GM23248 (cell line): ENCODE measurements at places on chromosomes 12 and 14. TPM values are rescaled to one million over a fixed set of nuclear protein-coding genes. Genes with fewer than 3 reads are reported as not detected.

PROX2 gene
- polyA plus RNA-seq: 0.05 TPM in 1 of 2 replicates, not detected in the other

DEGS2 gene
- polyA plus RNA-seq: not detected in 2 replicates

DNA sequence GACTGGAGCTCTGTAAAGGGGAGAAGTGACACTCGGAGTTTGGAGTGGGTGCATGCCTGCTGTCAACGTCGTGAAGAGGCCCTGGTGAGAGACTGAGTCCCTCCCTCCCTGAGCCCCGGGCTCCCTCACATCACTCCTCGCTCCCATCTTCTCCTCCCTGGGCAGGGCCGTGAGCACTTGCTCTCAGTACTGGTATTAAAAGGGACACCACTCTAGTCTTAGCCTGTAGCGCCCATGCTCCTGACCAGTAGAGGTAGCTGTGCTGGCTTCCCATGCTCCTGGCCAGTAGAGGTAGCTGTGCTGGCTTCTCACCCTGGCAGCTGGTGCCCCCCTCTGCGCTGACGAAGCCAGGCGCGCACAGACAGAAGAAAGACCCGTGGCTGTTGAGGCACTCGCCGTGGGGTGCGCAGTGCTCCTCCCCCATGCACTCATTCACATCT, 14.7 kb downstream of the ISCA2 start:
- DNase-seq: peak; percentile 39

GRCh38 chr14:76080025-76080424, 71.7 kb upstream of the GPATCH2L start:
- DNase-seq: no peak

RPL10L gene
- not detected in 2 replicates for polyA plus RNA-seq

- DNase-seq: no peak
These were observed 12.2 kb downstream of the PRORP start for GRCh38 chr14:35134329-35135123.

DNA sequence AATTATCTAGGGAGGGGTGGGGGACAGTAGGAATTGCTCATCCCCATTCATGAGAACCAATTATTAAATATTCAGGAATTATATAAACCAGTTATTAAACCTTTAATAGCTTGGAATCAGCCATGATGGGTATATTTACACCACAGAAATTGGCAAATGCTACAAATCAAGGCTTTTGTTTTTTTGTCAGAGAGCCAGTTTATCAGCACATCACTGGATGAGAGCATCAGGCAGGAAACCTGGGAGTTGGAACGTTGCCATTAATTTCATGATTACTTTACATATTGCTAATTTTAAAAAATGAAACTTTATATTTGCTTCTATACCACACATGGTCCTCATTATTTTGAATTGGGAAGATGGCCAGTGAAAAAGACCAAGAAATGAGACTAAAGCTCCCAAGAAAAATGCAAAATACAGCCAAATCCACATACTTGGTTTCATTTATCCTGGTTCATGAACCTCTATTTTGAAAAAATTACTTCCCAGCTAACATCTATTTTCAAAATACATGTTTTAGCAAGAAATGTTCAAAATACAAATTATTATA, 48.4 kb downstream of the ATL1 start:
- DNase-seq: peak; percentile 45

RILPL1 gene
- polyA plus RNA-seq: 2.9 and 3.6 TPM in 2 replicates

- DNase-seq: peak; percentile 35
These were observed 128.6 kb upstream of the PLEKHG7 start for GRCh38 chr12:92574051-92574783.

- peak; percentile 97 for DNase-seq
These were observed 39.2 kb downstream of the NFKBIA start for GRCh38 chr14:35365130-35366055.

LRRC10 gene
- polyA plus RNA-seq: not detected in 2 replicates

GRCh38 chr12:82966001-82966559, 279.4 kb downstream of the TMTC2 start:
- DNase-seq: no peak

DNA sequence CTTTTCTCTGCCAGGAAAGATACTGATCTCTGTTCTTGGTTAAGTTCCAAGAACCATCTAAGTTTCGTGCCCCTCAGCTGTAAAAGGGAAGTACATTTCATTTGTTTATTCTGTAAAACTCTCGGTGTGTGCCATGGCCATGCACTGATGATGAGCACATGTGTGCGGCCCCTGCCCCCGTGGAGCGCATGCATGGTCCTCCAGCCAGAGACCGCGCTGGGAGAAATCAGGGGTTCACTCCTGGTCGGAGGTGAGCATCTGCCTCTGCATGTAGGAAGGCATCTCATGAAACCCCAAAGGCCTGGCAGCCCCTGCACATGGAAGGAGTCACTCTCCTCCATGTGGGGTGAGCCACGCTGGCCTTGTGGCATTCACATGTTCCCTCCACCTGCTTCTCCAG, 102.5 kb upstream of the RTL1 start:
- no peak for DNase-seq

DNA sequence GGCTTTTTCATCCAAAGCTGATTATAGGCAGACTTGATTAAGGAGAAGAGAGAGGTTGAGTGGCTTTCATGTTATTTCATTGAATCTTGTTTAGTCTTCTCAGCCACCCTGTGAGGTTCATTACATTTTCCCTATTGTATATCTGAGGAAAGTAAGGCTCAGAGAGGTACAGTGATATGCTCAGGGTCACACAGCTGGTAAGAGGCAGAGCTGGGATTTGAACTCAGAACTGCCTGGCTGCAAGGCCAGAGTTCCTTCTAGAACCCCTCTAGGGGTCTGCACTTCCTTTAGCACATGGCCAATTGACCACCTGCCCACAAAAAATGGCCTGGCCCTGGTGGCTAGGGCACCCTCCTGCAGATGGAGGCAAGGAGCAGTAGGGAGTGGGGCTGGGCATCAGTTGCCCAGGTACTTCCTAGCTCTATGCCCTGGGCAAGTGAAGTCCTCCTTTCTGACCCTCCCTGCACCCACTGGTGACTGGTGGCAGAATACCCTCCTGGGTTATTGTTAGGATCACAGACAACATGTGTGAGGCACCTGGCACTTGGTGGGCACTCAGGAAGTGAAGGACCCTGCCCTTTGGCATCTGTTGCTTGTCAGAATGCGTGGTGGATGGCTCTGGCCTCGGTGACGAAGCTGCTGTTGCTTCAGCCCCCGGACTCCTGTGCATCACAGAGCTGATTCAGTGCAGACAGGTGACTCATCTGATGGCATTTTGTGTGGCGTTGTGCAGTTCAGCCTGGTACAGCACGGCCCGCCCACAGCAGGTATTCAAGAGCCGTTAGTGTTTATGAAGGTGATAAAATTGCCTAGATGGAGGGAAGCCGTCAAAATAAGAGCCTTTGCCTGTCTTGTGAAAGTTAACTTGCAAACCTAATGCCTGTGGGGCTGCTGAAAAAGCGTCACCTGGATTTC, 115.8 kb downstream of the SLC25A47 start:
- DNase-seq: peak; percentile 97

AKAP6 gene
- 4.0 and 4.8 TPM in 2 replicates for polyA plus RNA-seq

- peak; percentile 43 for DNase-seq
These were observed 556.7 kb upstream of the FBXO33 start for GRCh38 chr14:39988939-39989338.

- DNase-seq: no peak
These were observed 222.3 kb downstream of the PTPRO start for GRCh38 chr12:15544589-15544988.

CLSTN3 gene
- polyA plus RNA-seq: 1.8 and 2.9 TPM in 2 replicates

DNA sequence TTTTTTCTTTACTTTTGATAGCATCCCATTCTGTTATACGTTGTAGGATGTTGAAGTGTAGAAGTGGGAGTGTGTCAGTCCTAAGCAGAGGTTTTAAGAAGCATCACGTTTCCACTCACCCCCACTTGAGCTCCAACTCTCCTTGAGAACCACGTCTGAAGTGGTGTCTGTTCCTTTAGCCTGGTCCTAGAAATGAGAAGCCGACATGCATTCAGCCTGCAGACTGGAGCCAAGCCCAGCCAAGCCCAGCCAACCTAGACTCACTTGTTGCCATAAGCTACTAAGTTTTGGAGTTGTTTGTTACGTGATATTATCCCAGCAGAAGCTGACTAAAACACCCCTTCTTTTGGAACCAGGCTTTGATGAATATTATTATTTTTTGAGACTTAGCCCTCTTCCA, 4.4 kb upstream of the ELK3 start:
- no peak for DNase-seq

SMARCD1 gene
- 6.4 and 8.2 TPM in 2 replicates for polyA plus RNA-seq

DNA sequence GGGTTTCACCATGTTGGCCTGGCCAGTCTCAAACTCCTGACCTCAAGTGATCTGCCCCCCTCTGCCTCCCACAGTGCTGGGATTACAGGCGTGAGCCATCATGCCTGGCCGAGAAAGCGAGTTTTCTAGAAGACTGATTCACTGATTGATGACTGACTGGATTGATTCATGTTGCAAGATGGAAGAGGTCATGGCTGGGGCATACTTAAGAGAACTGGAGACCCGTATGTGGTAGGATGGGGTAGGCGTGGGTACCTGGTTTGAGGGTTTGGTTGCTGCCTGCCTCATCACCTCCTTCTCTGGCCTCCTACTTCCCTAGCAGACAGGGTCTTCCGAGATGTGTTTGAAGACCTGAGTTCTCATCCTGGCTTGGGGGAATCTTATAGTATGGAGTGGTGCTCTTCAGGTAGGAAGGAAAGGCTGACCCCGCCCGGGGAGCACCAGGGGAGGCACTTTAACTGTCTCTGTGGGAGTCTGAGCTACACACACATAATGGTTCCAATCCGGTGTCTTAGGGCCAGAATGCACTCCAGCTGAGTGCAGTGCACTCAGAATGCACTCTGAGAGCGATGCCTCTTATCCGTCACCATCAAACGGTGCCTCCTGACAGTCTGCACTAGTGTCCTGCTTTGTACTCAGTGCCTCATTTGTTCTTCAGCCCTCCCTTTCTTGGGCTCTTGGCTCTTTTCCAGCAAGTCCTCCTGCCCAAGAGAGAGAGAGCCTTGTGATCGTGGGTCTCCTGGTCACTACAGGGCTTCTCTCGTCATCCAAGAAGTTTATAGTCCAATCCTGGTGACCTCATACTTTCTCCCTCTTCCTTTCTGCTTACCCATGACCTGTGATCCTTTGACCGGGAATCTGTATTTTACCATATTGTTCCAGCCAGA, 19.7 kb downstream of the PLEKHG3 start:
- DNase-seq: no peak

- DNase-seq: no peak
These were observed 1.0 kb upstream of the GXYLT1 start for GRCh38 chr12:42145552-42146215.

DNA sequence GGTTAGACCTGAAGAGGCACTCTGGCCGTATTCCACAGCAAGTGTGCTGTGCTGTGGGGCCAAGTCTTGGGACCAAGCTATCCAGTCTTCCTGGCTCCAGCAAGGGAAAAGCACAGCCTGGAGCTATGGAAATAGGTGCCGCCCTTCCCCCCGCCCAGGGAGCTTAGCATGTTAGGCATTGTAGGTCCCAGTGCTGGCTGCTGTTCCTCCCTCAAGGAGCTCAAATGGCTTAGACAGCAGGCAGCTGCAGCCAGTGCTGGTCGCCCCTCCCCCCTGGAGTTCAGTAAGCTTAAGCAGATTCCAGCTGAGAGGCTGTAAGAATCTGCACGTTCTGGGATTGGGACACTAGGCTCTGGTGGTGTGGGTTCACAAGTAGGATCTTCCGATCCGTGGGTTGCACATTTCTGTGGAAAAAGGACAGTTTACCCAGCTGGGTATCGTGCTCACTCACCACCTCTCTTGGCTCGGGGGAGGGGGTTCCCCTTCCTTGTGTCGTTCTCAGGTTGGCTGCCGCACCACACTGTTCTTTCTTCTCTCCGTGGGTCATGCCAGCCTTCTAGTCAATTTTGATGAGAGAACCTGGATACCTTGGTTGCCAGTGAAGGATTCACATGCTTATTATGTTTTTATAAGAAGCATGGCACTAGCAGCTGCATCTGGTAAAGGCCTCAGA, 127.3 kb downstream of the CNTN1 start:
- DNase-seq: no peak

E2F7 gene
- 3.7 and 5.7 TPM in 2 replicates for polyA plus RNA-seq

DNA sequence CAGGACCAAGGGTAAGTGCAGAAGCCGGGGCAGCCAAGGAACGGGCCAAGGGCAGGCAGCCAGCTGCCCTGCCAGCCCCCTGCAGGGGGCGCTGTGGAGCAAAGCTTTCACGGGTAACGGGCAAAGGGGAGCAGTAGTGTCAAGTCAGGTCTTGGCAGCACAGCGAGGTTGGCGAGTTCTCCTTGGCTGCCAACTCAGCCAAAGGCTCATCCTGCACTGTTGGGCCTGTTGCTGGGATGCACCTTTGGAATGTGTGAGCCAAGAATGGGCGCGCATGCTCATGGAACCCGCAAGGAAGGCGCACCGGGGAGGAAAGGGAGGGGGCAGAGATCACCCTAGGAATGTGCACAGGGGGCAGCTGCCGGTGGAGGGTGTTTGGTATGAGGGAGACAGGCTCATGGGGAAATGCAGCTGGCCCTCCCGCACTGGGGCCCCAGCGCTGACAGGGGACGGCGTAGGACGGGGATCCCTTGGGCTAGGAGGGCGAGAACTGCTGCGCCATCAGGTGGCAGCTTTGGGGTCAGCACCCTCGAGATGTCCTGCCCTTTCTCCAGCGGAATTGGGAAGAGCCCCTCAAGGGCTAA, 138.0 kb downstream of the ASCL4 start:
- DNase-seq: peak; percentile 39

DNA sequence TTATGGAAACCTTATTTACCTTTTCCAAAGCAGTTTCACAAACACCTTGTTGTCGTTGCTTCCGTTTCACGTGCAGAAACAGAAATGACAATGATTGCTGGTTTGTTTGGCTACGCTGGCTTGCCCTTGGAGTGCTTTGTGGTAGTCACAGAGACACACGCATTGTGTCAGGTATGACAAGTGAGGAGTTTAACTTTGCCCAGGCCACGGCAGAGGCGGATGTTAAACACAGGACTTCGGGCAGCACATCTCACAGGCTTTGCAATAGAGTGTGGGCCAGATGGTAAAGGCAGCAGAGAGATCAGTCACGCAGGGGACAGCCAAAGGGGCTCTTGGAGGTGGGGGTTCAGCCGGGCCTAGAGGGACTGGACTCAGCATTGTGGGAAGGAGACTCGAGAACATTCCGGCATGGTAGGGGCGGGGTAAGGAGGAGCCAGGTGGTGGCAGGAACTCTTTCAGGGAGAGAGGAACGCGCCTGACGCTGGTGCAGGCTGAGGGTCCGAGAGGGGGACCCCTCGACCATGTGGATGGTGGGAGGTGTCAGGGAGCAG, 59.8 kb upstream of the KCNA1 start:
- no peak for DNase-seq

FAM222A gene
- not detected in 2 replicates for polyA plus RNA-seq

CD163 gene
- 0.05 TPM in 1 of 2 replicates, not detected in the other for polyA plus RNA-seq

GRCh38 chr14:51341338-51341737, 101.3 kb downstream of the TMX1 start:
- DNase-seq: no peak

C3AR1 gene
- 0.24 TPM in 1 of 2 replicates, not detected in the other for polyA plus RNA-seq

GRCh38 chr12:46702581-46703344, 123.0 kb downstream of the SLC38A4 start:
- DNase-seq: peak; percentile 66

- DNase-seq: no peak
These were observed 310.9 kb upstream of the DIO3 start for GRCh38 chr14:101250336-101250947.

NGB gene
- polyA plus RNA-seq: not detected in 2 replicates

DNA sequence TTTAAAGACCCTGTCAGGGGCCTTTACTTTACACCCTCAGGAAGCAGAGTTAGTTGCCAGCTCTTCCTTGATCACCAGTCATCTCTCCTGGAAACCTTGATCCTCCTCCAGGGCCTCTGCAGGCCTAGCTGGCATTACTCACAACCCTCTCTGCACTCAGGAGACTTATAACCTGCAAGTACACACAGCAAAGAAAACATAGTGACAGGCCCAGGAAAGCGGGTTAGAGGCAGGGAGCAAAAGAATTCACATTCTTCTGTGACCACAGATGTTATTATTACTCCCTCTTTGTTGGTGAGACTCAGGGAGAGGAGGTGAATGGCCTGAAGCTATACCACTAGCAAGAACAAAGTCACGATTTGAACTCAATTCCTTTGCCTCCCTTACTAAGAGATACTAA, 87.4 kb downstream of the OR11H12 start:
- DNase-seq: no peak
